A549 treated with AZD2906 at 1 μM for 4 hours (cell line): ENCODE measurements at places on chromosomes 13 and 19. TPM values are rescaled to one million over a fixed set of nuclear protein-coding genes. Genes with fewer than 3 reads are reported as not detected.

Gene ZNF69
- not detected in 5 replicates for total RNA-seq

Gene GARIN5B
- total RNA-seq = 0.03 to 0.14 TPM (median 0.12 TPM) in 5 replicates

Gene CDC42EP5
- 0.14 to 0.29 TPM (median 0.15 TPM) in 3 of 5 replicates, not detected in the others for total RNA-seq

Gene IL17D
- 0.99 to 1.5 TPM (median 1.2 TPM) in 5 replicates for total RNA-seq

Gene DLEU7
- not detected in 5 replicates for total RNA-seq

Gene SLC15A1
- total RNA-seq = 0.02 to 0.09 TPM (median 0.03 TPM) in 4 of 5 replicates, not detected in the other

Gene RAB3A
- total RNA-seq = 0.46 to 0.72 TPM (median 0.55 TPM) in 5 replicates

Gene PSG11
- not detected in 5 replicates for total RNA-seq

Gene GSX1
- not detected in 5 replicates for total RNA-seq
